RPMI7951 (cell line): ENCODE measurements at places on chromosomes 11 and 22. TPM values are rescaled to one million over a fixed set of nuclear protein-coding genes. Genes with fewer than 3 reads are reported as not detected.

GRCh38 chr11:108468478-108468864 lies 1.1 kb upstream of the C11orf65 start:
- DNase-seq, result no peak

Gene MYRF
- 0.10 and 0.12 TPM in 2 replicates for total RNA-seq

DNA sequence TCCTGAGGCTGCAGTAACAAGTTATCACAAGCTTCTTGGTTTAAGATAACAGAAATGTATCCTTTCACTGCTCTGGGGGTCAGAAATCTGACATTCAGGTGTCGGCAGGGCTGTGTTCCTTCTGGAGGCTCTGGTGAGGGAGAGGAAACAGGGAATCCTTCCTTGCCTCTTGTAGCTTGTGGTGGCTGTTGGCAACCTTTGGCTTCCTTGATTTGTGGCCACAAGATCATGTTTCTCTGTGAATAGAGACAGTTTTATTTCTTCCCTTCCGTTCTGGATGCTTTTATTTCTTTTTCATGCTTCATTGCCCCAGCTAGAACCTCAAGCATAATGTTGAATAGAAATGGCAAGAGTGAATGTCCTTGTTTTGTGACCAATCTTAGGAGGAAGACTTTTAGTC lies 44.0 kb downstream of the MPPED1 start:
- DNase-seq, result no peak

- no peak for DNase-seq
Measured at GRCh38 chr11:72039856-72040401, 40.4 kb downstream of the NUMA1 start.

Gene CDKN1C
- 0.39 and 1.2 TPM in 2 replicates for total RNA-seq

DNA sequence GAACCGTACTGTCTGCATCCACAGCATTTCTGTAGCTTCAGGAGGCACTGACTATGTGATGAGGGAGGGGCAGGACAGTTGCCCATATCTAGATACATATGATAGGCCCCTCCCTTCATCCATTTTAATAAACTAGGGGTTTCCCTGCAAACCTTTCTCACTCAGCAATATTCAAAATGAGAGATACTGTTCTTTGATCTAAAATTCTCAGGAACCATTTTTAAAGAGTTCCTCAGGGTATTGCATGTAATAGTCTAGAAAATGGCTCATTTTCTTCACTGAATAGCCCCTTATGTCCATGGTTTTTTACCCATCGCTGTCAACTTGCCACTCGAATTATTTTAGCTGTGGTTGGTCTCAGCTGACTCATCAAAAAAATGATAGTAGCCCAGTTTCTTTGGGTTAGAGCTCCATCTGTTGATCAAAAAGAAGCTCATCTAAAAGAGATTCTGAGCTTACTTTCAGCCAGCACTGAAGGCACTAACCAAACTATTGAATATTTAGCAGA lies 37.0 kb upstream of the DNAJB7 start:
- DNase-seq, result peak; percentile 67

Gene SLCO2B1
- 0.39 and 0.60 TPM in 2 replicates for total RNA-seq

GRCh38 chr22:27487600-27488452 lies 313.7 kb downstream of the MN1 start:
- DNase-seq, result no peak

Gene ACR
- total RNA-seq, result not detected in 2 replicates

DNA sequence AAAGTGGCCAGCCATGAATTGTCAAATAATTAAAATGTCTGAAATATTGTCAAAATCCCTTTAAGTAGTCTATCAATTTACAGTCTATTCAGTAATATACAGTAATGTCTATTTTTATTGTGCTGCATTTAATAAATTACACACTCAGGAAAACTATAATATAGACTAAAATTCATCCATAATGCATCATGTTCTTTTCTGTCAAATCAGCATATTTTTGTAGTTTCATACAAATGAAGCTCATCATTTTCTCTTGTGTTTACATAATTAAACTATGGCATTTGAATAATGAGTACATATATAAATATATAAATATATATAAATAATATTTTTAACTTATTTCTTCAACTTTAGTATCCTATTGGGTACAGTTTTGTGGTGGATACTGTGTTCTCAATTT lies 868.7 kb upstream of the CHORDC1 start:
- DNase-seq, result no peak

GRCh38 chr11:1011320-1011698 lies 25.2 kb downstream of the MUC6 start:
- no peak for DNase-seq

Gene PAX6
- total RNA-seq, result 22.3 and 29.2 TPM in 2 replicates

Gene MRGPRE
- total RNA-seq, result not detected in 2 replicates

GRCh38 chr11:124760205-124760652 lies 1.9 kb downstream of the ESAM start:
- DNase-seq, result no peak

DNA sequence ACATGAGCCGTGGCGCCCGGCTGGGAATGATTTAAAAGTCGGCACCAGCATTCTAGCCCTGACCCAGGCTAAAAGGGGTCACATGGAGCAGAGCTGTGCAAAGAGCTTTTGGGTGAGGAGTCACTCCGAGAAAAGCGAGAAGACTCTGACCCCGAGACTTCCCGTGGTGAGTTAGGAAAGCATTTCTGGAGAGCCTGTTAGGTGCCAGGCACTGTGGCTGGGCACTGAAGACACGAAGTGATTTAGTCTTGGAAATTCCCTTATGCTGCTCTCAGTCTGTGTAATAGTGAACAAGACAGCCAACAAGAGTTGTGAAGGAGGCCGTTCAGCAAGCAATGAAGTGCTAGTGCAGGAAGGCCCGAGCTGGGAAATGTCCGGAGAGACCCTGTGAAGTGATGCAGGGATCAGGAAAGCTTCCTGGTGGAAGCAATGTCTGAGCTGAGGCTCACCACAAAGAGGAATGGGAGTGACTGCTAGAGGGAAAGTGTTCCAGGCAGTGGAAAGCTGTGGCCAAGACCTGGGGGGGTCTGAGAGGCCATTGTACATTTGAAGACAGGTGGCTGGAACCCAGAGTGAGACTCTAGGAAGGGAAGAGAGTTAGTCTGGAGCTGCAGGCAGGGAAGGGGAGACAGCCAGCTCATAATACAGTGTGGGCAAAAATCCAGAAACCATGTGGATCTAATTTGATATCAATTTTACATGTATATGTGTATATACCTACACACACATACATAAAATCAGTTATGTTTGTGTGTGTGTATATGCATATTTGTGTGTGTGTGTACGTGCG lies 31.6 kb downstream of the MARK2 start:
- no peak for DNase-seq

Gene PDE2A
- 0.12 and 2.3 TPM in 2 replicates for total RNA-seq

Gene C11orf86
- not detected in 2 replicates for total RNA-seq

DNA sequence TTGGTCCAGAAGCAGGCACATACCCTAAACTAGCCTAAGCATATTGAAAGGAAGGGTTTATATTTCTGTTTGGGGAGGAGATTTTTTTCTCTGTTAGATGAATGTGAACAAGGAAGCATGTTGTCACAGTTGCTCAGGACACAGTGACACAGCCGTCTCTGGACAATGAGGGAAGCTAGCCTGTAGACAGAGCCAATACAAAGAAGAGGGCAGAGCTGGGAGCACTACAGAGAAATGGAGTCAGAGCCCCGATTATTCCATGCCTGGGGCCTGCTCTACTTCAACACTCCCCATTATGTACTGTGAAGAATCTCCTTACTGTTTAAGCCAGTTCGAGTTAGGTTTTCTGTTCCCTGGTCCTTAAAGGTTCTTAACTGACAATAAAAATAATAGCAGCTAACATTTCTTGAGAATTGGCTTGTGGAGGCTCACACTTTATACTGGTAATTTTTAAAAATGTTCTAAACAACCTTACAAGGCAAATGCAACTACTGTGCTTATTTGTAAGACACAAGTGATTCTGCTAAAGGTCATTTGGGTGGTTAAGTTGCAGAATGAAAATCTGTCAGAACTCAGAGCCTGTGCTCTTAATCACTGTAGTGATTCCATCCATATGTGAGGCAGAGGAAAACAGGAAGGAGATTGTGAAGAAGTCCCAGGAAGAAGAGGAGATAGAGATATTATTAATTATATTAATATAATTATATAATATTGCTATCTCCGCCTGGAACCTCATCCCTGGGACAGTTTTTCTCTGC lies 58.8 kb upstream of the RRAS2 start:
- DNase-seq, result no peak

DNA sequence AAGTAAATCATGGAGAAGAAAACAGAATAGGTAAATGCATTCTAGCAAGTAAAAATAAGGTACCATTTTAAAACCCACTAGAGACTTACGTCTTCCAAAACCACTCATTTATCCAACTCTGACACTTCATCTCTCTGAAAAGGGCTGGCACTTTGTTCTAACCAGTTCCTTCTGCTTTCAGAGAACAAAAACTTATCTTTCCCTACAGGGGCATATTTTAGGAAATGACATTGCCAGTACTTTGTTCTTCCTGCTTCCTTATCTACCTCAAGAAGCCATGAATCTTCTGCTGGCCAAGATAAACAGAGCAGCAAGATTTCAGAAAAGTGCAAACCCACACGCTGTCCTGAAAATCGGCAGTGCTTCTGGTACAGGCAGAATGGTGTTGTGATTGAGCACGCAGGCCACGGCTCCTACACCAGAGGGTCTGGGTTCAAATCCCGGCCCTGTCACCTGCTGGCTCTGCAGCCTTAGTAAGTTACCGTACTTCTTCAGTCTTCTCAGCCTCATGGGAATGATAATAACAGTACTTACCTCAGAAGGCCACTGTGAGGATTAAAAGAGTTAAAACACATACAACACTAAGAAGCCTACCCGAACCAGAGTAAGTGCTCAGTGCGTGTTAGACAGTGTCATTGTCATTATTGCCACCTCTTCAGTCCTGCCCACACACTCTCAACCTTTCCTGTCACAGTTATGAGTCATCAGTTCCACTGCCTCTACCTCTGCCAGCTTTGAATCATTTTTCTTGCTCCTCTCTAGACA lies 11.0 kb downstream of the MPZL3 start:
- peak; percentile 37 for DNase-seq

Gene POU2AF3
- total RNA-seq, result 0.24 TPM in 1 of 2 replicates, not detected in the other

DNA sequence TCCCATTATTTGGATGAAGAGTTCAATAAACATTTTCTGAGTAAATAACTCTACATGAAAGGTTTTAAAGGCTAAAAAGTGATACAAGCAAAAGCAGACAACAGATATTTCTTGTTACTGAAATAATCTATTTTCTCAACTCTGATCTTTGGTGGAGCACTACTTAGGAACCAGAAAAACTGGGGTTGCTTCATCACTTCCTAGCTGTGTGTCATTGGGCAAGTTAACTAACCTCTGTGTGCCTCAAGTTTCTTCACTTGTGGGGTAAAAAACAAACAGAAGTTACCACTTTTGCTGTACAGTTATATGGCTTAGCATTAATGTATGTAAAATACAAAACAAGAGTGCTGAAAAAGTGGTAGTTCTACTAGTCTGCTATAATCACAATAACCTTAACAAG lies 5.6 kb downstream of the MAPK1 start:
- no peak for DNase-seq

Gene HSPA8
- total RNA-seq, result 1,612 and 2,183 TPM in 2 replicates

- DNase-seq, result no peak
Measured at GRCh38 chr22:37282385-37282677, at the start of gene CYTH4. Gene CYTH4, plus strand, starts transcription at chr22:37282508. Its CDS starts 62 bp downstream, at chr22:37282570.

DNA sequence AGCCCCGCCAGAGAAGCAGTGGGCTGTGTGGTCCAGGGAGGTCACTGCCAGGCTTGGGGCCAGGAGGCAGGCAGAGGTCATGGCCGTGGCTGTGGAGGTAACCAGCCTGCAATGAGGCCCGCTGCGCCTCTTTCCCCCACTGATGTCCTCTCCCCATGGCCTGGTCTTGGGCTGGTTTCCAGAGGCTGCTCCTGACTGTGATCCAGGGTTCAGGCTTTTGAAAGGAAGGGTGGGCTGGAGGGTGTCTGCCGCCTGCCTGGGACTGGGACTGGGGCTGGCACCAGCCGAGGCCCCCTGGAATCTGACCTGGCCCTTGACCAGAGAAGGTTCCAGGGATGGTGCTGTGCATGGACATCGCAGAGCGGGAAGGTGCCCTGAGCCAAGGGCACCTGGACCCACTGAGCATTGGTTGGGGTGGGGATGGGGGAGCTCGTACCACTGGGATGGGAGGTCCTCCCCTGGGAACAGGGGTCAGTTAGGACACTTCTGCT lies 59.6 kb upstream of the THY1 start:
- DNase-seq, result no peak

DNA sequence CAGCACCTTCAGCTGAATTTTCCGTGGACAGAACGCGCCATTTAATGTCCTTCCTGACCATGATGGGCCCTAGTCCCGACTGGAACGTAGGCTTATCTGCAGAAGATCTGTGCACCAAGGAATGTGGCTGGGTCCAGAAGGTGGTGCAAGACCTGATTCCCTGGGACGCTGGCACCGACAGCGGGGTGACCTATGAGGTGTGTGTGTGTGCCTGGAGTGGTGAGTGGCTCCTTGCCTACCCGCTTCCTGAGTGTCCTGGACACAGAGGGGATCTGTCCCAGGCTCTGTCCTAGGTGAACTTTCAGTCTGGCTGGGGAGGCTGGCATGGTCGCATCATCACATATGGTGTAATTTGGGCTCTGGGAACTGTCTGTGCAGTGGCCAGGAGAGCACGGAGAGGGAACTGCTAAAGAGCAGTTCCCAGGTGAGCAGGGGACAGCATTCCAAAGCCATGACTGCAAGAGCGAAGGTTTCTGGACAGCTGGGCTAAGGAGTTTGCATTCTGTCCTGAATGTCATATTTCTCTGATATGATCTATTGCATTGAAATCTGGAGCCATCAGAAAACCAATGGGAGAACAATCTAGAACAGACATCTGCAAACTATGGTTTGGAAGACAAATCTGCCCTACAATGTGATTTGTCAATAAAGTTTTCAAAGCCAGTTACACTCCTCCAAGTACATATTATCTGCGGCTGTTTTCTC lies 104.3 kb downstream of the RRAS2 start:
- no peak for DNase-seq

DNA sequence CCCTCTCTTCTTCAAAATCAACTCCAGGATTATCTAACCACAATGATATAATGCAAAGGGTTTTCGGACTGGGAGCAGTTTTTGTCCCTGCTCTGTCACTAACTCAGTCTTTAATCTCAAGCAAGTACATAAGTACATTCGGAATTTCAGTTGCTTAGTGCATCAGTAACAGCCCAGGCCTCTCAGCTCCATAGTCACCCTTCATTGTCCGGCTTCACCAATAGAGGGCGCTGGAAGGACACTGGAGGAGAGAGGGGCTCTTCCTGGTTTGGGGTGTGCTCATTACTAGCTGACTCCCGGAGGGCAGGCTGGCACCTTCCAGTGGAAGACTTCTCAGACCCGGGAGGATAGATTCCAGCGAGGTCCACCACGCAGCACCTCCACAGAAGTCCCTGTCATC lies 90.4 kb upstream of the PDGFD start:
- no peak for DNase-seq

DNA sequence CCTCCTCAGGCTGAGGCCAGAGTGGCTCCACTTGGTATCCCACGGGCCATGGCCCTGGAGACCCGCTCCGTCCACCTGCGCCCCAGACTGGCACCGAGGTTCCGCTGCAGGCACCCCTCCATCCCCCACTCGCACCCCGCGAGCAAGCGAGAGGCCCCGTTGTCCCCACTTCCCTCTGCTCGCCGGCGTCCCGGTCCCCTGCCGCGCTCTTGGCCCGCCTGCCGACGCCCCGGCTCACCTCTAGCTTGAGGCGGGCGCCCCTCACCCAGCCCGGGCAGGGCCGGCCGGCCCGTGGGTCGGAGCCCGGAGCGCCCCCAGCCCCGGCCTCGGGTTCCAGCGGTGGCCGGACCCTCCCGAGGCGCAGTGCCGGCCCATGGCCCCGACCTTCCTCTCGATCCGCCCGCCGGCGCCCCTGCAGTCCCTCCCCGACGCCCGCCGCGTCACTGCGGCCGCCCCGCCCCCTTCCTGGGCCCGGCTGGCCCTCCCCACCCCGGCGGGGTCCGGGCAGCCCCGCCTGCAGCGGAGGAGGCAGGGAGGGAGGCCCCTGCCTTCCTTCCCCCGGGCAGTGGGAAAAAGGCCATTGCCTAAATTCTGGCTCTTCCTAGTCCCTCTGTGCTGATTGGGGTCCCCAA lies at the start of gene PITPNM1:
Gene PITPNM1 (minus strand): TSS at position 414 of the 632 bp plus-strand sequence. CDS start 1,183 bp downstream, outside the sequence.
- peak; percentile 66 for DNase-seq

Gene PRDM11
- total RNA-seq, result 2.0 and 2.9 TPM in 2 replicates

Gene NOX4
- total RNA-seq, result 0.24 and 2.1 TPM in 2 replicates
